Glomerular endothelial cell (primary cell): ENCODE measurements at places on chromosomes 16 and 17. TPM values are rescaled to one million over a fixed set of nuclear protein-coding genes. Genes with fewer than 3 reads are reported as not detected.

Gene CD300H
- not detected in 2 replicates for total RNA-seq

Gene PRAC2
- total RNA-seq = not detected in 2 replicates

Gene VKORC1
- total RNA-seq = 162 and 167 TPM in 2 replicates

Gene GNG13
- not detected in 2 replicates for total RNA-seq

Gene AHSP
- not detected in 2 replicates for total RNA-seq

Gene PRSS33
- total RNA-seq = not detected in 2 replicates

Gene GRIN2A
- under 0.01 and 0.18 TPM in 2 replicates for total RNA-seq

Gene ABCA10
- total RNA-seq = 0.58 and 1.5 TPM in 2 replicates

Gene NPIPB9
- 0.92 and 2.0 TPM in 2 replicates for total RNA-seq

Gene SLC35G6
- total RNA-seq = not detected in 2 replicates

Gene PROCA1
- total RNA-seq = 0.23 TPM in 1 of 2 replicates, not detected in the other
